Right kidney (tissue), 9 donors: ENCODE measurements at places on chromosomes 4 and X.

GRCh38 chr4:84690481-84690880 lies 107.6 kb downstream of the CDS1 start:
- no peak for DNase-seq

- no peak for DNase-seq
These were observed 12.5 kb downstream of the SPARCL1 start for GRCh38 chr4:87516683-87517082.

- DNase-seq: no peak
These were observed 72.6 kb downstream of the ANK2 start for GRCh38 chr4:113122066-113122465.

- no peak for DNase-seq
These were observed 13.2 kb downstream of the PSAPL1 start for GRCh38 chr4:7421356-7422150.

DNA sequence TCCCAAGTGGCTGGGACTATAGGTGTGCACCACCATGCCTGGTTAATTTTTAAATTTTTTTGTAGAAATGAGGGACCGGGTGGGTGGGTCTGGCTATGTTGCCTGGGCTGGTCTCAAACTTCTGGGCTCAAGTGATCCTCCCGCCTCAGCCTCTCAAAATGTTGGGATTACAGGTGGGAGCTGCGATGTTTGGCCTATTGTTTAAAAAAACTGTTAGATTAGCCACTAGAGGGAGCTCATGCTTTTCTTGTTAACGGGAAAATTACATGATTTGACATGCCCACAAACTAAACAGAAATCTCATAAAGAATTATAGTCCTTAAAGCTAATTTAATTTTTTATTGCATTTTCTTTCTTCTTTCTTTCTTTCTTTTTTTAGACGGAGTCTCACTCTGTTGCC lies 5.0 kb upstream of the SDAD1 start:
- peak; percentile 39 for DNase-seq

DNA sequence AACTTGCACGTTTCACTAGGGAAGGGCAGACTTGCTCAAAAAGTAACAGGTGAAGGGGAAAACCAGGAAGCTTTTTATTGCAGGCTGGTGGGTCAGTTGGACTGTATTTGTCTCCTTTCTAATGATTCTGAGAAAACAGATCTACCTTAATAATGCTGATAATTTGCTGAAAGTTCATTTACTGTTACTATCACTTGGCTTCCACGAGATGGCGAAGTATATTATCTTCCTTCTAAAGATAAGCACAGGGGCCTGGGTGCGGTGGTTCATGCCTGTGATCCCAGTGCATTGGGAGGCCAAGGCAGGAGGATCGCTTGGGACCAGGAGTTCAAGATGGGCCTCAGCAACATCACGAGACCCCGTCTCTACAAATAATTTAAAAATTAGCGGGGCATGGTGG lies 16.4 kb downstream of the CCKAR start:
- no peak for DNase-seq

DNA sequence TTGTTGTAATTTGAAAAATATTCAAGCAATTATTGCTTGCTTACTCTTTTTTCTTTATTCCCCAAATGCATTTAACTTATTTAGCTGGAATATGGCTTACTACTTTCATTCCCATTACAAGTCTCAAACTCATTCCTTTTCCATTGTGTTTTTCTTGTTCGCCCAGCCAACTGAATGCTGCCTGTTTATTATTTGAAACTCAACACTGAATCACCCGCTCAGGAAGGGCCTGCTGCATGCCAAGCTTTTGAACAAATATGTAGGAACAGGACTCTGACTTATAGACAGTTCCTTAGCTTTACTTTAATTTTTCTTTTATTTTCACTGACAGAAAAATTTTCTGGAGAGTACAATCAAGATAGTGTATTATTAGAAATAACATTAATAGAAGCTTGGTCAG lies 12.9 kb downstream of the PCDH18 start:
- DNase-seq: no peak

- no peak for DNase-seq
These were observed 353 bp upstream of the SMIM10 start for GRCh38 chrX:134990475-134990800.

- DNase-seq: peak; percentile 17
These were observed 9.0 kb upstream of the IGFBP7 start for GRCh38 chr4:57119054-57119651.

GRCh38 chr4:140219567-140219966 lies 65.6 kb upstream of the MAML3 start:
- no peak for DNase-seq

DNA sequence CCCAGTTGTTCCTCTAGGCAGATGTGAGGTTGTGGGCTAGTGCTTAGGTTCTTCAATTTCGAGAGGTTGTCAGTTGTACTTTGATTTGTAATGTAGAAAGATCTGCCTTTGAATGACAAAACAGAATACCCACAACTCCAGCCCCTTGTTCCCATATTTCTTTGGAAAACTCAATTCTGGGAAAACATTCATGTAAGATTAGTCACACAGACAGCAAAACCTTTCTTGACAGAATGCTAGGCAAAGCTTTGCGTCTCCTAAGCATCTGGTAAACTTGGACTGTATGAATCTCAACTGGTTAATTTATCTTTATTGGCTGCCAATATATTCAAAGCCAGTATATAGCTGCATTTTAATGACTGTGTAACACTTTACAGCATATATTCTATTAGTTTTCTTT lies 34.9 kb downstream of the NOCT start:
- no peak for DNase-seq

GRCh38 chr4:138037696-138038095 lies 204.5 kb downstream of the SLC7A11 start:
- peak; percentile 9 for DNase-seq
